AG09319 (cell line): ENCODE measurements at places on chromosomes 3 and 15.

- DNase-seq = no peak
Measured at GRCh38 chr3:99781761-99782160, 35.9 kb upstream of the CMSS1 start.

GRCh38 chr15:59178151-59178695, 28.4 kb upstream of the LDHAL6B start:
- DNase-seq = no peak

- DNase-seq = no peak
Measured at GRCh38 chr3:174132421-174133042, 726.6 kb upstream of the NAALADL2 start.

GRCh38 chr15:58258501-58259292, 120.5 kb downstream of the AQP9 start:
- no peak for DNase-seq

DNA sequence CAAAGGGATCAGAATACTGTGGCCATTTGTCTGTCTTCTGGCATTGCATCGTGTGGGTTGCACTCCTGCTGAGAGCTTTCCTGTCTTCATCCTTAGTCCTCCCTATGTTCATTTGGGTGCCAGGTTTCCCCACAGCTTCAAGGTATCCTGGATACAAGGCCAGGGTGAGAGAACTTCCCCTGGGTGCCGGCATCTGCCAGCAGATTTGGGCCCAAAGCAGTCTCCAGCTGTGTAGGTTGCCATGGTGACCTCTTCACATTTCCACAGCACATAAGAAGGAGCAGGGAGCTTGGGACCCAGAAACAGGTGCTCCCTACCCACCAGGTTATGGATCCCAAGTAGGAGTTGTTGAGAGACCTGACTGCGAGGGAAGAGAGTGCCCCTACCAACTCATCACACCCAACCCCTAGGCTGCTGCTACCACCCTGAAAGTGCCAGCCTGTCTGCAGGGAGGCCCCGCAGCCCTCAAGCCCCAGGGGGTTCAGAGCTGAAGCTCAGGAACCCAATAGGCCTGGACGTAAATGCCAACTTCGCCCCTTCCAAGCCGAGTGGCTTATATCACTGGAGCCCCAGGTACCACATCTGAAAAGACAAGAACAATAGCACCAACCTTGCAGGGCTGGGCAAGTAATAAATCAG, 19.9 kb downstream of the TTC21A start:
- DNase-seq = no peak

DNA sequence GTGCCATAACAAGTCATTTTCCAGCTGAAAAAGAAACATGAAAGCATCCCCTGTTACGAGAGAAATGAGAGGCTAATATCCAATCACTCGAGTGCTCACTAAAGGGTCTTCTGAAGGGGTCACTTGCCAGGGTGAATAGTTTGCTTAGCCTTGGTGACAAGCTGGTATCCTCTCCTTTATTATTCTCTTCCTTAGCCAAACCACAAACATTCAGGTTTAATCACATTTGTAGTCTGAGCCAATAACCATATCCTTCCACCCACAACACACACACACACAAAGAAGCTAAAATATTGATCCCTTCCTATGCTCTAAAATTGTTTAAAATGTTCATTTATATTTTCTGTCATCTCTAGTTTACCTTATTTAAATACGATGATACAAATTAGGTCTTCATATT, 240.5 kb upstream of the TMCO5A start:
- no peak for DNase-seq
